Ovary (tissue), 10 donors: ENCODE measurements at places on chromosomes 5 and 9. TPM values are rescaled to one million over a fixed set of nuclear protein-coding genes. Genes with fewer than 3 reads are reported as not detected.

The BTNL3 gene
- total RNA-seq = not detected

The RNF224 gene
- total RNA-seq = not detected

The PDCD1LG2 gene
- 2.0 TPM for total RNA-seq

DNA sequence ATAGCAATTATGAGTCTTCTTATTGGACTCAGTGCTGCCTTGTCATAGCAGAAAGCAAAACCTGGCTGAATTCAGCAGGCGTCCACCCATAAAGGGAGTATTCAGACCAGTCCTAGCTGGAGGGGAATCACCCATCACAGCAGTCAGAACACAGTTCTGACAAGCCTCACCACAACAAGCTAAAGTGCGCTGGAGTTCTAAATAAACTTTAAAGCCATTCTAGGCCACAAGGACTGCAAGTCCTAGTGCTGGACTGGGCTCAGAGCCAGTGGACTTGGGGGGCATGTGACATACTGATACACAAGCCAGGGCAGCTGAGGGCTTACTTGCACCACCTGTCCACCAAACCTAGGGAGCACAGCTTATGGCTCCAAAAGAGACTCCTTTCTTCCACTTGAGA is 115.3 kb upstream of the PCSK5 start:
- no peak for DNase-seq

DNA sequence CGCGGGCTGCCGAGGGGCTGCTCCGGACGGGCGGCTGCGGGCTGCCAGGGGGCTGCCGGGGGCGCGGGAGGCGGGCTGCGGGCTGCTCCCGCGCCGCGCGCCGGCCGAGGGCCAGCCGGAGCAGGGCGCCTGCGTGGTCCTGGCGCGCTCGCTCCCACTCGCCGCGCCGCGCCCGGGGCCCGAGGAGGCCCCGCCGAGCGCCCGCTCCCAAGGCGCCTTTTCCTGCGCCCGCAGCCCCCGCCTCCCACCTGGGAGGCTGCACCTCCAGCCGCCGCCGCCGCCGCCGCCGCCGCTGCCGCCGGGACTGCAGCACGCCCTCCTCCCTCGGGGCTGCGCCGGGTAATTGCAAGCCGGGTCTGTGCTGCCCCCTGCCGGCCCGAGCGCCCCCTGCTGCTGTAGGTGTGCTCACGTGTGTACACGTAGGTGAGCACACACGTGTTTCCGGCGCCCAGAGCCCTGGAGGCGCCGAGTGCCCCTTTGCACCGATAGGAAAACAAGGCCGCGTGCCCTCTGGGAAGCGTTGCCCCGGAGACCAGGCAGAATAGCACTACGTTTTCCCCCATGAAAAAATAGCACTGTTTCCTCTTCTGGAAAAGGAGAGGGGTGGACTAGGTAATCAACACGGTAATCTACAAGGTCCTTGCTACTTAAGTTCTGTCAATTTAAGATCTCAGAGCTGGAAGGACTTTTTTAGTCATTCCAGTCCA is at the start of gene EPB41L4B:
EPB41L4B (minus strand) TSS at position 318 of the 707 bp plus-strand sequence. CDS start 613 bp downstream, outside the sequence.
- DNase-seq = peak; percentile 88

DNA sequence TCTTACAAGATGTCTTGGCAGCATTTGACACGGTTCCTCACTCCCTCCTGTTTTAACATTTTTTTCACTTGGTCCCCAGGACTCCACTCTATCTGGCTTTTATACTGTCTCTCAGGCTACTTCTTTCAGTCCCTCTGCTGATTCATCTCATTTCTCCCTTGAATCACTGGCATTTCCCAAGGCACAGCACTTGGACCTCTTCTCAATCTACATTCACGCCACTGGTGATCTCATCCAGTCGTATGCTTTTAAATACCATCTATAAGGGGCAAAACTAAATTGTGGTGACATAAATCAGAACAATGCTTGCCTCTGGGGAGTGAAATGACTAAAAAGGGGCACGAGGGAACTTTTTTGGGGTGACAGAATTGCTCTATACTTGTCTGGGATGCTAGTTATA is 47.1 kb downstream of the MAPKAP1 start:
- no peak for DNase-seq

DNA sequence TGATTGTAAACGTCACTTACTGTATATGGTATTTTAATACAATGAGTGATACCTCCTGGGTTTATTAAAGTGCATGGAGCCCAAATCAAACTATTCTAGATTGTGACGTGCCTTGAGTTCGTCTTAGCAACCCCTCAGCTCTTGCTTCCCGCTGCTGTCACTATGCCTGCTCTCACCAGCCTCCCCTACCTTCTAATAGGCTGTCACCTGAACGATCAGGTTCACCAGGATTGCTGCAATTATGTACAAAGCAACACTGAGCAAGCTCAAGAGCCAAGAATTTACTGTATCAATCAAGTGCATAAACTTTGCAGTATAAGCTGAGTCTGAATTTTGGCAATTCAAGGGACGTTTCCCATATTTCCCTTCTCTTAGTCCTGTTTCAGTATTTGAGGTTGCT is 3.0 kb downstream of the LECT2 start:
- DNase-seq = no peak

GRCh38 chr5:148839960-148840359 is 13.5 kb downstream of the ADRB2 start:
- no peak for DNase-seq

DNA sequence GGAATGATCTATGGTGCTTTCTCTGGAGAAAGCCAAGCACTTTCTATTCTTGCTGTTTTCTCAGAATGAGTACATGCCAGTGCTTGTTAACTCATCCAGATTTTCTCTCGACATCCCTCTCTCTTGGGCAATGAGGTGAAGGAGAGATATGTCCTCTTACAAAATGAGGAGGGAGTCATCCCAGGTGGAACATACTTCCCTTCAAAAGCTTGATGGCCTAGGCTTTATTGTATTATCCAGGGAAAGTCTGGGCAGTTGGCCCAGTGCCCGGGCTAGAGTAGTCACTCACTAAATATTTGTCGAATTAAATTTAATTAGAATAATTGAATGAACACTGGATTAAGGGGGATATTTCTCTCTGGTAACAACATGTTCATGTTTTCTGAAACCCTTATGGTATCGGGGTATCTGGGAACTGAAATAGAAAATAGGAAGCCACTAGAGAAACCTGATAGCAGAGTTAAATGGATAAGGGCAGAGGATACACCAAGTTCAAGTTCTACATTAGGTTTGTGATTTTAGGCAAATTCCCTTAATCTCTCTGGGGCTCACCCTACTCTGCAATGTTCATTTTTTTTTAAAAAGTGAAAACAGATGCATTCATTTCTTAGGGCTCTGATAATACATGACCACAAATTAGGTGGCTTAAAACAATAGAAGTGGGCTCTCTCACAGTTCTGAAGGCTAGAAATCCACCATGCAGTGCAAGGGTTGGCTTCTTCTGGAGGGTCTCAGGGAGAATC is 99.6 kb downstream of the LIFR start:
- DNase-seq = no peak

DNA sequence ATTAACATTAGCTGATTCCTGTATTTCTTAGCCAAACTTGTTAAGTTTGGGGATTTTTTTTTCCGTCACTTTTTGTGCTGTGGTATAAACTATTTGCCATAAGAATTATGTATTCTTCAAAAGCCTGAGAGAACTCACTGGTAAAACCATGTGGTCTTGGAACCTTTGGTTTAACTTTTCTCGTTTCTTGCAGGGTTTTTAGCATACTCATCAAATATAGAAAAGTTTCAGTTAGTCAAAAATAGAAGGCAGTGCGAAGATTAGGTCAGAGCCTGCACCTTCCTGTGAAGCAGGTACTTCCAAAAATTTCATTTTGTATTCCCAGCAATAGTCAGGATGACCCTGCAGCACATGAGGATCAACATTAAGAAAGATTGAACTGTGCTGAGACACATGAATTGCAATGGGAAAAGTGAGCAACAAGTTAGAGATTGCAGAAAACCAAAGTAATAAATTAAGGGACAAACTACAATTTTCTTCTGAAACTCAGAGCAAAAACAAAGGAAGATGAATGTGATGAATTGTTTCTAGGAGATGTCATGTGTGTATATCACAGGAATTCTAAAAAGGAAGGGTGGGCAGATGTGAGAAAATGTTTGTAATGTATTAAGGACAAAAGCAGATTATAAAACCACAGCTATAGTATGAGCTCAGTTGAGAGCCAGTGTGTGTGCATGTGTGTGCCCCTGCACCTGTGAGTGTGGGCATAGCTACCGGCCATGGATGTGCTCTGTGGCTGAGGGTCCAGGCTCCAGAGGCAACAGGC is 102.2 kb downstream of the ANGPTL2 start:
- no peak for DNase-seq

DNA sequence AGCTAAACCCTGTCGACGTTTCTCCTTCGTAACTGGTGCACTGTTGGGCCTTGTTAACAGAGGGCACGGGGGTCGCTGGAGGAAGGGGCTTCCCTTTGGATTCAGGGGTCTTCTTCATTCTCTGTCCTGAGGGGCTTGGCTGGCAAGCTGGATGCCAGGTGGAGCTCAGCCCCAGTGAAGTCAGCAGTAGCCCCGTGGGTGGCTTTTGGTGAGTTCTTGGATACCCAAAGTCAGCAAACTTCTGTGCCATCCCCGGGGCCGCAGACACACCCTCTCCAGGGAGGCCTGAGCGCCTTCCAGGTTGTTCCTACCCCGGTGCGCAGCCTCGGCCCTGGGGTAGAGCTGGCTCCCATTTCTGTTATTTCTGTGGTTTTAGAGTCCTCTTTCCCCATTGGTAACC is 12.3 kb upstream of the OBP2A start:
- no peak for DNase-seq

GRCh38 chr5:132234684-132235062 is 7.0 kb upstream of the P4HA2 start:
- DNase-seq = peak; percentile 1

DNA sequence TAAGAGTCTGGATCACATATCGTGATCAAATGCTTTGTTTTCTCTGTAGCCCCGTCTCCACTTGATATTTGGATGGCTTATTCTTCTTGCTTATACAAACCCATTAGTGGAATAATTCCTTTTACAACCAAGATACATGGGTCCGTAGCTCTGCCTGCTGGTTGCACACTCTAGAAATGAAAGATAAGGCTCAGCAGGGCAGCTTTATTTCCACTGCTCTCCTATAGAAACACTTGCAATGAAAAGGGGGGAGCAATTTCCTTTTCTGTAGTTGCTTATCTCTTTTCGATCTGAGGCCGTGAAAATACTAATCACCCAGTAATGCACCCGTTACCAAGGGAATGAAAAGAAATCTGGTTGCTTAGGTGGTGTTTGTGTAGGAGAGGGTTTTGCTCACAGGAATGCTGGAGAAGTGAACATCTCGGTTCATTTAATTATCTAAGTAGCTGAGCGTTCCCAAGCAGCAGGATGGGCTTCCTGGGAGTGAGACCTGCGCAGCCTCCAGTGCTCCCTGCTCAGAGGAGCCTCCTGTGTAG is 131.7 kb downstream of the ADAMTS16 start:
- DNase-seq = no peak

GRCh38 chr5:158727771-158728311 is 371.9 kb downstream of the EBF1 start:
- DNase-seq = peak; percentile 80

DNA sequence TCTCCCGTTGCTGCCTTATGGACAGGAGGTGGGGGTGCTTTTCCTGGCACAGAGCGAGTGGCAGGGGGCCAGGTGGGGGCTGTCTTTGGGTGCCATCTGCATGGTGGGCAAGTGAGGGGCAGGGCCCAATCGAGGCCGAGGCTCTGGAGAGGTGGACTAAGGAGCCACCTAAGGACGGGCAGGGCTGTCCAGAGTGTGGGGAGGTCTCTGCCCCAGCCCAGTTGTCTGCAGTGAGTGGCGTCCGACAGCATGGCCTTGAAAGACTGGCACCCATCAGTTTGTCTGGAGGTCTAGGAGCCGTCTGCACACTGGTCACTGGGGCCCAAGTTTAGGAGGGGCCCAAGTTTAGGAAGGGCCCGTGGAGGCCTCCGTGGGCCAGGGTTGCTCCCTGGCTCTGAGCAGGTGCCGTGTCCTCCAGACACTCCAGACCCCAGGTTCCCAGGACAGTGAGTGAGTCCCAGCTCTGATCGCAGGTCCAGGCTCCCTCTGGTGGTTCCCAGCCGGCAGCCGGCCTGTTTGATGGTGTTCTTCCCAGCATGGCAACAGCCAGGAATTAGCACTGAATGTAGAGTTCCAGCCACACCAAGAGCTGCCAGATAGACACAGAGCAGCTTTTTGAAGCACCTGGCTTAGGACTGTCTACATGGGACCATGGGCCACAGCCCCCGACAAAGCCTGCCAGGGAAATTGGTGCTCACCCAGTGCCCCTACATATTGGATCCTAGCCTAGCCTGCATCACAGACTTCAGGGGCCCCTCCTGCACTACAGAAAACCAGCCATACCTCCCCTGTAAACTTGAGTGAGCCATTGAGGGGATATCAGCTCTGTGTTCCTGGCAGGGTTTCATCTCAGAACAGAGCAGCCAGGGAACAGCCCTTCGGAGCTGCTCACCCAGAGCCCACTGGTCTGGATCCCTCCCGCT is 120.9 kb downstream of the WNK2 start:
- peak; percentile 54 for DNase-seq

DNA sequence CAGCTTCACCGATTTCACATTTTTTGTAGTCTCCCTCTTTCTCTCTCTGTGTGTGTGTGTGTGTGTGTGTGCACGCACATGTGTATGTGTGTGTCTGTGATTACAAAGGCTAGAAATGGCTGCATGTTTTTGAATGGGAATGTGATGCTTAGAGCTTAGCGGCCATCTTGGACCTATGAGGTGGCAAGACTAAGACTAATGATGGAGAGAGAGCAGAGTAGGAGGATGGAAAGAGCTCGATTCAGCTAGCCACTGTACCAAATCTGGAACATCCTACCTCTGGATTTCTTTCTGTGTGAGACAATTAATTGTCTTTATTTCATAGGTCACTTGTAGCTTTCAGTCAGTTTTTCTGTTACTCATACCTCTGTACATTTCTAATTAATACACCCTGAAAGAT is 205.1 kb downstream of the PCSK1 start:
- no peak for DNase-seq

GRCh38 chr9:76351006-76351405 is 43.2 kb downstream of the RFK start:
- no peak for DNase-seq

GRCh38 chr5:157821822-157822622 is 36.9 kb downstream of the CLINT1 start:
- DNase-seq = no peak

DNA sequence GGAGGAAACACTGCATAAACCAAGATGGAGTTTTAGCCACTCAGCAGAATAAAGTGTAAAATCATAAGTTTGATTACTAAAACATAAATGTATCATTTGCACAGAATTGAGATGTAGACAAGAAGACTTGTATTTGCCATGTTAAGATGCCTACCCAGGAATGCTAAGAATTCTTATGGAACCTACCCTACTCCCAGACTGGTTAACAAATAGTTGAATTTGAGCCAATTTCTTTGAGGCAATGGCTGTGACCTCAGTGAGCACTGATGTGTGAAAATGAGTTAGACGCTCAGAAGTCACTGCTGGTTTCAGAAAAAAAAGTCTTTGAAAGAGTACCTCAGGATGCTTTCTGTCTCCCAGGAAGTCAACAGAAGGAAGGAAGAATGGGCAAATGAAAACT is 95.6 kb downstream of the ESM1 start:
- no peak for DNase-seq

- DNase-seq = no peak
These were observed at the start of gene FBP2 for GRCh38 chr9:94593459-94594345. Gene FBP2 (minus strand): TSS chr9:94593824. CDS start chr9:94593726, 98 bp downstream.
